Naive thymus-derived CD4-positive, alpha-beta T cell (primary cell): ENCODE measurements at places on chromosomes 3 and 15.
A peak's percentile ranks its signal among the peaks of the same experiment; 100 is the strongest.

DNA sequence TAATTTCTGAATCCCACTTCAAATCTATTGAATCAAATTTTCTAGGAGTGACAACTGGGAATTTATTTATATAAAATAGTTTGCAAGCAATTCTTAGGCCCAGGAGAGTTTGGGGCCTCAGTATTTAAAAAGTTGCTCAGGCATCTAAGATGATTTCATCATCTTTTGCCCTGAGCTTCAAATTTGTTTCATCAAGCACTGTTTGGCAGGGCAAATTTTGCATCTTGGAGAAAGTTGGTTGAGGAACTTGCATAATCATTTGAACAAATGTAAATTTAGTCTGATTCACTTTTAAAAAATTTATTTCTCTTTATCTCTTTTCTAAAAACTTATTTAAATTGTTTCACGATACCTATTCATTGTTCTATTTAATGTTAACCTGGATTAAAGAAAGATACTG lies 702.8 kb downstream of the SI start:
- no peak for DNase-seq

GRCh38 chr15:73240866-73241499 lies 127.8 kb downstream of the HCN4 start:
- DNase-seq, result peak; percentile 72

DNA sequence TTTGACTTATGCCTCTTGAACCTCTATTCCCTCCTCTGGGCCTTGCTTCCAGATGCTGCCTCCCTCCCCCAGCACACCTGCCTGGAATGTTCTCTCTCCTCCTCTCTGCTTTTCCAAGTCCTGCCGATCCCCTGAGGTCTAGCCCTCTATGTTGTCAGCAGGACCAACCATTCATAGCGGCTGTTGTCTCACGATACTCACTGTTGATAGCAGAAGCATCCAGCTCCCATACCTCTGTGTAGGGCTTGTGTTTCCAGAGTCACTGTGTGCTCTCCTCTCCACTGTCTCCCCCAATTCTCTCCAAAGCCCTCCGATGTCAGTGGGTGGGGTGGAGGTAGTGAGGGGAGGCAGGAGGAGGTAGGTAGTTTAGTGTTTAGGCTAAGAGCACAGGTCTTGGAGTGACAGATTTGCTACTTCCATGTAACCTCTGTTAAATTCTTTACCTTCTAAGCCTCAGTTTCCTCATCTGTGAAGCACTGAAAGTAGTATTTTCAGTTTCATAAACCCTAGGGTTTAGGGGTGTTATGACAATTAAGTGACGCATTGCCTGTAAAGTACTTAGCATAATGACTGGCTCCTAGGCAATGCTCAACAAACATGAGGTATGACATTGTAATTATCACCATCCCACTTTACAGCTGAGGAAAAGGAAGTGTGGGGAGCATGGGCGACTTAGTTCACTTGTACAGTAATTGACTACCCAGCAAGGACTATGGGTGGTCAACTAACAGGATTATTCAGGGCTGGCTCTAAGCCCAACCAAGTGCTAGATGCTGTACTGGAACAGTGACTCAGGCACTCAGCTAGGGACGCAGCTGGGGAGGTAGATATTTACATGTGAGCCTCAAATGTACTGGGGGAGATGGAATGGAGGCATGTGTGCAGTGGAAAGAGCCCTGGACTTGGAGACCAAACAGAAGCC lies 122.8 kb downstream of the CACNA1D start:
- DNase-seq, result no peak

DNA sequence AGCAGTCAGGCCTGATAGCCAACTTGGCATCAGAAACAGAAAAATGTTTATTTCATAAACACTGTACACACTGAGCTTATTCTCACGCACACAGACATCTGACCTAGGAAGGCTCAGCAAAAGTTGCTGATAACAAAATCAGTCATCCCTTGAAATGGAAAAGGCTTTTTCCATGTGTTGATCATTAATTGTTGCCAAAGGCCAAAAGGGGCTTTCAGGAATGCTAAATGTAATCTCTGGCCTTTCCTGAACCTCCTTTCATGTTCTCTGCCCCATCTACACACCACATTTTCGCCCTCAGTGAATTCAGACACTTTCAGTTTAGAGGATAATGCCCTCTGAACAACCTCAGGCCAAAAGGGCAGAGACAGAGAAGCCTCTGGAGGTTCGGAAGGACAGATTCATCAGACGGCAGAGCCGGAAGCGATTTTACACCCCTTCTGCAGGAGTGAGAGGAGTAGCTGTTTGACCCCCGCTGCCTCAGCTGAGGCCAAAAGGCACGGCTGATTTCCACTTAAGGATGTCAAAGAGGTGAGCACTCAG lies 14.5 kb downstream of the RTP4 start:
- no peak for DNase-seq

GRCh38 chr3:141950572-141951493 lies 74.4 kb downstream of the ATP1B3 start:
- no peak for DNase-seq

DNA sequence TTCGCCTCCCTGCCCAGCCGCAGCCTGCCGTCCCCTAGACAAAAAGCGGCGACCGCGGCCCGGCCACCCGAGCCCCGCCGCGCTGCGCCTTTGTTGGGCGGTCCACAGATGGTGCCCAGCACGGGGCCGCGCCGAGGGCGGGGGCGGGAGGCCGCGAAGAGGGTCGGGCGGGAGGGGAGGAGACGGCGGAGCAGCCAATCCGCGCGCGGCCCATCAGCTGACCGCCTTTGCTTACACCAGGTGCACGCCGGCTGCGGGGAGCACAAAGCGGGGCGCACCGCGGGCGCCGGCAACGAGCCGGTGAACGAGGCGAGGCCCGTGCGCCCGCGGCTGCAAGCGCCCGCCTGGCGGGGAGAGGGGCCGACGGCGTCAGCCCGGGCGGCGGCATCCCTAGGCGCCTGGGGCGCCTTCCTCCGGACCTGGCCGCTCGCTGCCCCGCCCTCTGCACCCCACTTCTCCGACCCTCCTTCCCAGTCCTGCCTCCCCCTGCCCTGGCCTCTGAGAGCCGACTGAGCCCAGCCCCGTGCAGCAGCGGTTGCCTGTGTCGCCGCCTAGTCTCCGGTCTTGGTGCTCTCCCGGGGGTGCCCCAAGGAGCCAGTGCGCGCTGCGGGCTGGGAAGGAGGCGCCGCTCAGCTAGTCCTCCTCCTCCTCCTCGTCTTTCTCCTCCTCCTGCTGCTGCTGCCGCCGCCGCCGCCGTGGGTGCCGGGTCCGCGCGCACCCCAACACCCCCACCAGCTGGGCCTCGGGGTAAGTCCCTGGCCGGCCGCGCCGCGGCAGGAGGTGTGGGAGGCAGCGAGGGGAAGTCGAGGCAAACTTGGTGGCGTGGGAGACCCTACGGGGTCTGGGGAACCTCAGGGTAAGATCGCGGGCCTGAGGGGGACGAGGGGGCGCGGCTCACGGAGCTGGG lies at the start of gene LRRN1:
Gene LRRN1 (plus strand): TSS at position 259 of the 907 bp plus-strand sequence. CDS start 45,211 bp downstream, outside the sequence.
- DNase-seq, result peak; percentile 37

DNA sequence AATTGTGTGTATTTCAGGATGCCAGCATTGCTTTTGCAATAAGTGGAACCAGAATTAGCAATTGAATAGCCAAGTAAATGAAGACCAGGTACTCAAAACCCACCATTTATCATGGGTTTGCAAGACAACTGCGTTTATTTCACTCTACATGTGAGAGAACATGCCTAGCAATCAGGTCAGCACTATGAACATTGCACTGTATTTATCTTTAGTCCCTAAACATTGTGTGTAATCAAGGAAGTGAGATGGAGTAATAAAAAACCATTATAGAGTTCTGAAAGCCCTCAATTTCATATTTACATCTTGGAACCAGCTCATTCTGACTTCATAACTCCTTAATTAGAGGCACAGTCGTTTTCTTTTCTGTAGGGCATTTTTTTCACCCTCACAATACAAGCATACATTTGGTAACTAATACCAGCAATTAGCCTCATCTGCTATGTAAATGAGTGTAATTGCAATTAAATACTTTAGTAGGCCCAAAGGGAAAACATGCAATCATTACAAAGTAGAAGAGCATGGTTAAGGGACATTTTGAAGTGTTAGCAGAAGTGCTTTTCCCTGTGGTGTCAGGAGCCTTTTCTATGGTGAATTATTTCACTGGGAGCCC lies 153.1 kb upstream of the DPH6 start:
- DNase-seq, result no peak

GRCh38 chr15:43948691-43949325 lies 122.0 kb downstream of the WDR76 start:
- DNase-seq, result no peak
